ENCODE measurements at places on chromosomes 12 and 14.

DNA sequence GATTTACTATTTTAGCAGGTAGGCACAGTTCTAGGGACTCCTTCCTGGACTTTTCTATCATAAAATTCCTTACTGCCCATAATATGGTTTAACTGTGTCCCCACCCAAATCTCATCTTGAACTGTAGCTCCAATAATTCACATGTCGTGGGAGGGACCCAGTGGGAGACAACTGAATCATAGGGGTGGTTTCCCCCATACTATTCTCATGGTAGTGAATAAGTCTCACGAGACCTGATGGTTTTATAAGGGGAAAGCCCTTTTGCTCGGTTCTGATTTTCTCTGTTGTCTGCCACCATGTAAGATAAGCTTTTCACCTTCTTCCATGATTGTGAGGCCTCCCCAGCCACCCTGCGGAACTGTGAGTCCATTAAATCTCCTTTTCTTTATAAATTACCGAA lies 10.0 kb upstream of the ETV6 start:
- no peaks in the 10 kb centered on the region for H3K36me3 ChIP-seq
- no peak overlapping the region for H3K4me3 ChIP-seq
- H3K4me1 ChIP-seq, result no peaks in the 10 kb centered on the region
- no peak for DNase-seq
- H3K27ac ChIP-seq, result no peak overlapping the region

DNA sequence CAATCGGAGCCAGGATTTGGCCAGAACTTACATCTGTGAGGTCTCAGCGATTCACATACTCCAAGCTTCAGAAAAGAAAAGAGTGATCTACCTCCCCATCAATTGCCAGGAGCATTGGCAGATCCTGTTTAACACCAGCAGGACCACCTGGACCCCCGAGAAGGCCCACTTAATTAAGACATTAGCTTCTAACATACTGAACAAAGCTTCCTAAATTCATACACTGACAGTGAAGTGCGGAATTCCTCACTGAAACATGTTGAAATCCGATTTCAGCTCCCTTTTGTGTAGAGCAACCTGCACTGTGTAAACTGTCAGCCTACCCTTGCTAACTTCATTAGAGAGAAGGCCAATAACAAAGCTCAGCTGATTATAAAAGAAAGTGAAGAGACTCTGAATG lies 274.0 kb downstream of the NOVA1 start:
- no peaks in the 10 kb centered on the region for H3K36me3 ChIP-seq
- no peak overlapping the region for H3K27ac ChIP-seq
- no peaks in the 10 kb centered on the region for H3K4me1 ChIP-seq
- DNase-seq, result no peak
- no peaks in the 10 kb centered on the region for H3K27me3 ChIP-seq

GRCh38 chr14:86243158-86243557 lies 713.2 kb downstream of the FLRT2 start:
- H3K27ac ChIP-seq, result no peak overlapping the region

GRCh38 chr12:124453419-124454351 lies 113.7 kb downstream of the NCOR2 start:
- H3K36me3 ChIP-seq, result peaks cover 20% of the 10 kb centered on the region
- peak; percentile 93 for DNase-seq
- peaks cover 91% of the 10 kb centered on the region for H3K4me1 ChIP-seq
- H3K27me3 ChIP-seq, result no peaks in the 10 kb centered on the region
- H3K4me3 ChIP-seq, result peak overlapping the region; percentile 43

GRCh38 chr14:38835874-38836273 lies 267.2 kb downstream of the SEC23A start:
- DNase-seq, result no peak
- no peak overlapping the region for H3K27ac ChIP-seq
- no peaks in the 10 kb centered on the region for H3K4me1 ChIP-seq
- H3K4me3 ChIP-seq, result no peak overlapping the region

DNA sequence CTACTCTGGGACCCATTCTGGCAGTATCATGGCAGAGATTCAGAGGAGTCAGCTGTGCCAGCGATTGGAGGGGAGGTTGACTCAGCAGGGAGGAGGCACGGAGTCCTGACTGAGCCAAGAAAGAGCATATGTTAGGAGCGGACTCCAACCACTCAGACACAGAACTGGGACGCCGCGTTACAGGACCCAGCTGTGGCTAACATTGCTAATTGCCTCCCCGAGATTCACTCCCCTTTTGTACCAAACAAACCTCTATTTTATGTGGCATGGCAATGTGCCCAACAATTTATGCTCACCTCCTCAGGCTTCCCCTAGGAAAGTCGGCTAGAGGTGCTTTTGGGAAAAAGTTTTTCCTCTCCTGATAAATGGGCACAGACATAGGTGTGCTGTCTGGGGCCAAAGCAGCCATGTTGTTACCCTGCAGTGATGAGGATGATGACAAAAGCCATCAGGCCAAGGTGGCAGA lies 15.2 kb upstream of the CLIP1 start:
- no peaks in the 10 kb centered on the region for H3K36me3 ChIP-seq
- DNase-seq, result no peak
- H3K4me3 ChIP-seq, result no peak overlapping the region
- no peaks in the 10 kb centered on the region for H3K27me3 ChIP-seq
- no peak overlapping the region for H3K27ac ChIP-seq
- no peaks in the 10 kb centered on the region for H3K4me1 ChIP-seq

DNA sequence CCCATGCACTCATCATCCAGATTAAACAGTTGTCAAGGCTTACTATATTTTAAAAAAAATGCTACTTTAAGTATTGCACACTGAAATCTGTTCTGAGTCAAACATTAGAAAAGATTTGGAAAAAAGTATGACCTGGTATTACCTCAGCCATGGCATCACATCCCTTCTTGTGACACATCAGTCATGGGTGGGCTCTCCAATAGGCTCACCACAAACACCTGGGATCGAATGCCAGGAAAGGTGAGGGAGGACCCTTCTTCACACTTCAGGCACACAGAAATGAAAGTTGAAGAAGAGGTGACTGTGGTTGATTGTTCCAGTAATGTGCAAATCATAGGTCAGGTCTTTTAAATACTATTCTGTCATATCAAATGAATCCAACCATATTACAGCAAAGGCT lies 36.6 kb upstream of the GZMB start:
- peaks cover 26% of the 10 kb centered on the region for H3K4me1 ChIP-seq
- no peak for DNase-seq
- H3K36me3 ChIP-seq, result no peaks in the 10 kb centered on the region
- no peak overlapping the region for H3K27ac ChIP-seq

DNA sequence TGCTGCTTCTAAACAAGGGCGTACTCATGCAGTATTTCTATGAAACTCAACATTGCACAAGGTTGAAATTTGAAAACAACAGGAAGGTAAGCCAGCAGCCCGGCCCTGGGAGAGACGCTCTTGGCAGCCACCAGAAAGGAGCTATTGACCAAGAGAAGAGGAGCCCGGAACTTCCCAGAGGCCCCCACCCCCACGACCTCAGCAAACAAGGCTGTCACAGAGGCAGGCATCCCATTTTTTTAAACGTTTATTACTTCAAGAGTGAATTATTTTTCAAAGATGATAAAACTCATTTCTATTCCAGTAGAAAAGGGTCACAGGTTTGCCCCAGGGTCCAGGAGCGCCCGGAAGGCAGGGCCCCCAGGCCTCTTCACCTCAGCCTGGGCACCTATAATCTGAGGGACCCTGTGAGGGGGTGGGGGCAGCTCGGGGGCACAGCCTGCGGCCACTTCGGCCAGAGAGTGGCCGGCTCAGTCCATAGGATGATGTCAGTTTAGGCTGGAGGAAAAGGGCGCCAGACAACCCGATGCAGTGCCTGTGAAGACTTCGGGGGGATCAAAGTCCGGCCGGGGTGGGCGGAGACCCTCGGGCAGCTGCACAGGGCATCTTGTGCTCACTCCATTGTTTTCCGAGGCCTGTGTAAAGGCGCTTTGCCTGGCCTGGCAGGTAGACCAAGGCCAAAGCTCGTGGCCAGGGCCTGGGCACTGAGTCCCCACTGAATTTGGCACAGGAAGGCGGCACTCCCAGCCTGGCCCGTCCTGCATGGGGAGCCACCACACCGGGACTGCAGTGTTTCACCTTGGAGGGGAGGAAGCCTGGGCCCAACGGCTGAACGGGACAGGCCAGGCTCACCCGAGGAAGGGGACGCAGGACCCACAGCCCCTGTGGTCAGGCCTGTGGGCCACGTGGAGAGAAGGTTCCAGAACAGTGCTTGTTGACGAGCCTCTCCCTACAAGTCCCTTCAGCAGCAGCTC lies 86.0 kb downstream of the SCARB1 start:
- H3K36me3 ChIP-seq, result no peaks in the 10 kb centered on the region
- H3K4me1 ChIP-seq, result peaks cover 16% of the 10 kb centered on the region
- no peak overlapping the region for H3K4me3 ChIP-seq
- no peaks in the 10 kb centered on the region for H3K27me3 ChIP-seq

GRCh38 chr14:80901822-80902221 lies 39.7 kb downstream of the CEP128 start:
- no peaks in the 10 kb centered on the region for H3K27me3 ChIP-seq
- no peak for DNase-seq
- H3K4me1 ChIP-seq, result no peaks in the 10 kb centered on the region
- H3K4me3 ChIP-seq, result no peak overlapping the region
- no peak overlapping the region for H3K27ac ChIP-seq

GRCh38 chr14:34665785-34666435 lies 36.0 kb upstream of the SNX6 start:
- DNase-seq, result peak; percentile 32
- H3K36me3 ChIP-seq, result no peaks in the 10 kb centered on the region
- H3K27me3 ChIP-seq, result no peaks in the 10 kb centered on the region
- no peak overlapping the region for H3K4me3 ChIP-seq
- peak overlapping the region; percentile 23 for H3K27ac ChIP-seq
- H3K4me1 ChIP-seq, result peaks cover 13% of the 10 kb centered on the region

GRCh38 chr12:84134797-84135366 lies 777.7 kb downstream of the SLC6A15 start:
- no peak overlapping the region for H3K27ac ChIP-seq
- DNase-seq, result no peak
- no peak overlapping the region for H3K4me3 ChIP-seq
- no peaks in the 10 kb centered on the region for H3K4me1 ChIP-seq
- no peaks in the 10 kb centered on the region for H3K27me3 ChIP-seq

GRCh38 chr14:100810861-100811461 lies 15.0 kb upstream of the MEG3 start:
- H3K27ac ChIP-seq, result no peak overlapping the region
- H3K4me1 ChIP-seq, result no peaks in the 10 kb centered on the region
- H3K4me3 ChIP-seq, result no peak overlapping the region
- DNase-seq, result no peak
- peaks cover 11% of the 10 kb centered on the region for H3K27me3 ChIP-seq
- H3K36me3 ChIP-seq, result no peaks in the 10 kb centered on the region

DNA sequence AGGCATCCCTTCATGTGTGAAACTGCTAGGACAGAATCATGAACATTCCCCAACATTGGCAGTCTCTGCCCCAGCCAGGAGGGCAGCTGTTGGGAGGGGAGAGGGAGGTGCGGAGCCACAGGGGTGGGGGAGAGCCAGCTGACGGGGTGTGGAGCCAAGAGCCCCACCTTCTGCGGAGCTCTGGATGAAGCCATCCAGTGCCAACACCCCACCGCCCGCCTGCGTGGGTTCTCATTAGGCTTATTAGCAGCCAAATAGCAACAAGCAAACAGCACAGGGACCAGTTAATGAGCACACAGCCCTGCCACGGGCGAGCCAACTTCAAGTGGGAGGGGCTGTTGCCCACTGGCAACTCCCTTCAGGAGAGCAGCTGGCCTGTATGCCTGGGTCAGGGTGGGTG lies 12.1 kb downstream of the LTBP2 start:
- no peak overlapping the region for H3K4me3 ChIP-seq
- no peaks in the 10 kb centered on the region for H3K36me3 ChIP-seq
- H3K27me3 ChIP-seq, result no peaks in the 10 kb centered on the region
- no peaks in the 10 kb centered on the region for H3K4me1 ChIP-seq
- no peak for DNase-seq

GRCh38 chr12:132560614-132561426 lies 49.6 kb downstream of the LRCOL1 start:
- peaks cover 8% of the 10 kb centered on the region for H3K27me3 ChIP-seq
- peaks cover 6% of the 10 kb centered on the region for H3K36me3 ChIP-seq
- H3K27ac ChIP-seq, result no peak overlapping the region

- H3K4me1 ChIP-seq, result no peaks in the 10 kb centered on the region
- DNase-seq, result no peak
- H3K36me3 ChIP-seq, result no peaks in the 10 kb centered on the region
- no peak overlapping the region for H3K27ac ChIP-seq
These were observed 27.5 kb upstream of the CDKN3 start for GRCh38 chr14:54369343-54369742.

GRCh38 chr14:35050652-35051051 lies 4.6 kb downstream of the FAM177A1 start:
- H3K4me1 ChIP-seq, result peaks cover 11% of the 10 kb centered on the region
- H3K4me3 ChIP-seq, result no peak overlapping the region
- peaks cover 31% of the 10 kb centered on the region for H3K36me3 ChIP-seq
- H3K27me3 ChIP-seq, result no peaks in the 10 kb centered on the region

DNA sequence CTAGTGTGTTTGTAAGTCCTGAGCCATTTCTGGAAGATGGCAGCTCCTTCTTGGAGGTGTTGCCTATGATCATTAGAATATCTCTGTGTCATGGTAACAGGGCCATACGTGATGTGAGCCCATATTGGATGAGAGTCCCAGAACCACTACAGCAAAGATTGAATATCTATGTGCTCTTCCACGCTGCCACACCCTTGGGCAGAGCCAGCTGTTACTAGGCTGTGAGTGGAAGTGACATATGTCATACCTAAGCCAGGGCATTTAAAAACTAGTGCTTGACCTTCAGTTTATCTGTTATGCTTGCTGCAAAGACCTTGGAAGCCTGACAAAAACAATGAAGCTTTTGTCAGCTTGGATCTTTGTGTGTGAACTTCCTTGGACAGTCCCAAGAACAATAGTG lies 495.1 kb upstream of the CCDC196 start:
- no peak overlapping the region for H3K4me3 ChIP-seq
- no peaks in the 10 kb centered on the region for H3K36me3 ChIP-seq
- H3K27me3 ChIP-seq, result no peaks in the 10 kb centered on the region
- H3K27ac ChIP-seq, result no peak overlapping the region

DNA sequence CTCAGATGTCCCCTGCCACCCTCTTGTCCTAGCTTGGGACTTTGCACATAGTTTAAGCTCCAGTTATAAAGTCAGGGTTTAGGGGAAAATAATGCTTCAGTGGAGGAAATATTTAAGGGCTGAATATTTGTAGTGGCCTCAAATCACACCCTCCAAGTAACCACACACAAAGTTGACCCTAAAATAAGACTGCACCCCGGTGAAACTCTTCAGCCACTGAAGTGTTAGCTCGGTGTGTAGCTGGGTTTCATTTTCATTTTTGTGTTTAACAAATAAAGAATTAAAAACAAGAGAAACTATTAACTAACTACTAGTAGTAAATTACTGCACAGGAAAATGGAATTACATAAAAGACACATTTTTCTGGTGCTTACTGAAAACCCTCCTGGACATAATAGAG lies 14.8 kb upstream of the BCL11B start:
- peak overlapping the region; percentile 33 for H3K4me3 ChIP-seq
- no peak overlapping the region for H3K27ac ChIP-seq
- H3K4me1 ChIP-seq, result peaks cover 14% of the 10 kb centered on the region

- no peak overlapping the region for H3K4me3 ChIP-seq
- no peaks in the 10 kb centered on the region for H3K4me1 ChIP-seq
- no peaks in the 10 kb centered on the region for H3K36me3 ChIP-seq
- H3K27ac ChIP-seq, result no peak overlapping the region
- DNase-seq, result no peak
These were observed 184.0 kb downstream of the AACS start for GRCh38 chr12:125249066-125249824.

GRCh38 chr14:24372701-24373416 lies 4.9 kb downstream of the NFATC4 start:
- H3K27me3 ChIP-seq, result peaks cover 16% of the 10 kb centered on the region
- peaks cover 14% of the 10 kb centered on the region for H3K4me1 ChIP-seq
- H3K36me3 ChIP-seq, result no peaks in the 10 kb centered on the region
- no peak overlapping the region for H3K4me3 ChIP-seq
- DNase-seq, result no peak

- H3K4me1 ChIP-seq, result peaks cover 75% of the 10 kb centered on the region
- peak overlapping the region; percentile 22 for H3K4me3 ChIP-seq
- H3K36me3 ChIP-seq, result no peaks in the 10 kb centered on the region
- H3K27ac ChIP-seq, result peak overlapping the region; percentile 64
- H3K27me3 ChIP-seq, result no peaks in the 10 kb centered on the region
- DNase-seq, result no peak
These were observed 1104.7 kb downstream of the BCL11B start for GRCh38 chr14:98167275-98167674.

All from CD4-positive, alpha-beta T cell (primary cell).